Myocyte (in vitro differentiated cells): ENCODE measurements at places on chromosomes 1 and 21. TPM values are rescaled to one million over a fixed set of nuclear protein-coding genes. Genes with fewer than 3 reads are reported as not detected.

- DNase-seq, result no peak
Observed at GRCh38 chr1:41381692-41382479, 20.7 kb downstream of the FOXO6 start.

DNA sequence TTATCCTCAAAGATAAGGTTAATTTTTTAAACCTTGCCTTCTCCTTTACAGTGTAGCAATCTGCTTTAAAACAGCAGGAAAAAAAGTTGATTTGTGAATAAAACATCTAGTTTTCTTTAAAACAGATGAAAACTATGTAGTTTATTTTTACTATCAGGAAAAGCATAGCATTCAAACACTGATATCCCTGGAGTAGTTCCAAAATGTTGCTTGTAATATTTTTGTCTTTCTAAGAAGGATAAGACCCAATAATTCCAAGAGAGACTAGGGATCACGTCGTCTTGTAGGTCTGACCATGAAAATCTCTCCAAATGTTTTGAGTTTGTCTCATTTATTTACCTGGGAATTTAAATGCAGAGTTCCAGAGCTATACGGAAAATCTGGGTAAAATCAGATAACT, 204.0 kb downstream of the NTNG1 start:
- DNase-seq, result no peak

TMEM54 gene
- 28.3 and 44.2 TPM in 2 replicates for total RNA-seq

- DNase-seq, result no peak
Observed at GRCh38 chr21:22904385-22904784, 1906.2 kb downstream of the NCAM2 start.

DNA sequence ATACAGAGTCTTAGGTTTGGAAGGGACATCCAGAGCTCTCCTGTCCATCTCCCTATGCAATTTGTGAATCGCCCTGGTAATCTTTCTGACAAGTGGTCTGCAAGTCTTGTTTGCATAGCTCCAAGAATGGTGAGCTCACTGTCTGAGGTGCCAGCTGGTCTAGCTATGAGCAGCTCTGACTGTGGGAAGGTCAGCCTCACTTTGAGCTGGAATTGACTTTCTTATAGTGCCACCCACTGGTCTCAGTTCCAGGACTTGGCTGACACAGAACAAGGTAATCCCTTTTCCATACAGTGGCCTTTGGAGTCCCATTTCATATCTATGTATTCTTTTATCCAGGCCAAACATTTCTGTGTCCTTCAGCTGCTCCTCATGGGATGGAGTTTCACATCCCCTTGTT, 95.6 kb upstream of the C8B start:
- DNase-seq, result no peak

DNA sequence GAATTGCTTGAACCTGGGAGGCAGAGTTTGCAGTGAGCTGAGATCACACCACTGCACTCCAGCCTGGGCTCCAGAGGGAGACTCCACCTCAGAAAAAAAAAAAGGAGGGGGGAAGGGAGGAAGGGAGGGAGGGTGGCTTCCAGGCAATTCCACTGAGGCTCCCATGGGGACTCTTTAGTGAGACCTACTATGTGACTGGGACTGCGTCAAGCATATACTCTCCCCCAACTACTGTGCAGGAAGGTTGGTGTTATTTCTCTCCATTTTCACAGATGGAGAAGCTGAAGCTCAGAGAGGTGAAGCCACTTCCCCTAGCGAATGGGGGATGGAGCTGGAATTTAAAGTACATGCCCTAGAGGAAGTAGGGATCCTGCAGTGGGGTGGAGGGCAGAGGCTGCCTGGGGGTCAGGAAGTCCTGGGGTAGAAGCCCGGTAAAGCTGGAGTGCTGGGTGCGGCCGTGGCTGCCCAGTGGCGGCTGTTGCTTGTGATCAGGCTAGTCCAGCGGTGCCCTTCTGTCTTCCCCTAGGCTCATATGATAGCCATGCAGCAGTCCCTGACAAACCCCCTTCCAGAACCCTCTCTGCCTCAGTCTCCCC, 40.3 kb downstream of the RAP1GAP start:
- DNase-seq, result no peak

GRCh38 chr1:232529747-232530146, 100.2 kb downstream of the SIPA1L2 start:
- no peak for DNase-seq
